ENCODE measurements at places on chromosomes 11 and 22.

DNA sequence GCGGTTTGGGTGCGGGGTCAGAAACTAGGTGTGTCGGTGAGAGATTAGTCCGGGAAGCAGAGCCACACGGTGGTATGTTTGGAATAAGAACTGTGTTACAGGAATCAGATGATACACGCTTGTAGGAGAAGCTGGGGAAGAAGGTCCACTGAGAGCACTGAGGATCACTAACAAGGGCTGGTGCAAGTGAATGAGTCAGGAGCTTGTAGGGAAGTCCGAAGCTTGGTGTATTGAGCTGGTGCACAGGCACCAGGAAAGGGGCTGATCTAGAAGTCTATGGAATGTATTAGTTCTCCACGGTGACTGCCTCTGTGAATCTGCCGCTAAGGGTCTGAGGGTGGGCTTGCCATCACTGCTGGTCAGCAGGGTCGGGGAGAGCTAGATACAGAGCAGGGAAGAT, 18.8 kb upstream of the GRK3 start:
- DNase-seq: no peak

DNA sequence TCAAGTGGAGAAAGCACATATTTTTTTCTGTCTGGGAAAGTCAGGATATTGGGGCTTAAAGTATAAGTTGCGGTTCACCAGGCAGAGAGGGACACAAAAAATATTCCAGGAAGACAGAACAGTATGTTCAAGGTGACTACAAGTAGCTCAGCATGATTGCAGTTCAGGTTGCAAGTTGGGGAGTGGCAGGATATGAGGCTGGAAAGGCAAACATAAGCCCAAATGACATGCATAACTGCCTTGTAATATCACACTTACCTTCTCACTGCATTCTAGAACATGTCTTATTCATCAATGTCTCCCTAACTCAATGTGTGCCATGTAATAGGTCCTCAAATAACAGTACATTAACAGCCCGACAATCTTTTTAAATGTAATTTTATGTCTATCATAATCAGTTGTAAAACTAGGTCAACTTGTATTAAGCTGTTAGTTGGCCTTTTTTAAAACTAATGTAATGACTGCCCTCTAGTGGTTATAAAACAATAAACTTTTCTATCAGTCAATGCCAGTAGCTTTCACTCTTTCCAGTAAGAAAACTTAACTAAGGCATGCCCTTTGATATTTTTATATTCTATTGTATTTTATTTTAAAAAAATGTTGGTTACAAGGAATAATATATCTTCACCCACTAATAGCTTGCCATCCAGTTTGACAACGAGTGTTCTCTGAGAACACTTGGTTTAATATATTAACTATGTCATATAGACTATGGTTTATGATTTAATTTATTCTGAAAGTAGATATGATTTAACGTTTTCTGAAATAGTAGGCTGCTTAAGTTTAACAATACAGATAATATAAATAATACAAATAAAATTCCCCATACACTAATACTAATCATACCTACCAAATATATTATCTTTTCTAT, 39.4 kb upstream of the CFAP300 start:
- DNase-seq: peak; percentile 22

GRCh38 chr11:118605116-118605867, 2.1 kb upstream of the PHLDB1 start:
- DNase-seq: no peak

DNA sequence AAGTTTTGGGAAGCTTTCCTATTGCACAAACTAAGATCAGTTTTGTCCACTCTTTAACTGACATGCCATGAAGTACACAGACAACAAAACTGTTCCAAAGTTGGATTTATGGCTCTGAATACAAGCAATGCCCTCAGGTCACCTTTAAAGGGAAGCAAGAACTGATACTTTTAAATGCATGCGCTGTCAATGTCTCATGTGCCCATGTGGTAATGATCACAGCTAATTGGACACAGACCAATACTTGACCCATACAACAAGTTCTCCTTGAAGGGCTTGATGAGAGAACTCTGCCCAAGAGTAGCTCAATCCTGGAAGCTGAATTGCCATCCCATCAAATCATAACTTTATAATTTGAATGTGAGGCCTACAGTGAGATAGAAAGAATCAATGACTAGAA, 624.9 kb downstream of the ETS1 start:
- DNase-seq: no peak

DNA sequence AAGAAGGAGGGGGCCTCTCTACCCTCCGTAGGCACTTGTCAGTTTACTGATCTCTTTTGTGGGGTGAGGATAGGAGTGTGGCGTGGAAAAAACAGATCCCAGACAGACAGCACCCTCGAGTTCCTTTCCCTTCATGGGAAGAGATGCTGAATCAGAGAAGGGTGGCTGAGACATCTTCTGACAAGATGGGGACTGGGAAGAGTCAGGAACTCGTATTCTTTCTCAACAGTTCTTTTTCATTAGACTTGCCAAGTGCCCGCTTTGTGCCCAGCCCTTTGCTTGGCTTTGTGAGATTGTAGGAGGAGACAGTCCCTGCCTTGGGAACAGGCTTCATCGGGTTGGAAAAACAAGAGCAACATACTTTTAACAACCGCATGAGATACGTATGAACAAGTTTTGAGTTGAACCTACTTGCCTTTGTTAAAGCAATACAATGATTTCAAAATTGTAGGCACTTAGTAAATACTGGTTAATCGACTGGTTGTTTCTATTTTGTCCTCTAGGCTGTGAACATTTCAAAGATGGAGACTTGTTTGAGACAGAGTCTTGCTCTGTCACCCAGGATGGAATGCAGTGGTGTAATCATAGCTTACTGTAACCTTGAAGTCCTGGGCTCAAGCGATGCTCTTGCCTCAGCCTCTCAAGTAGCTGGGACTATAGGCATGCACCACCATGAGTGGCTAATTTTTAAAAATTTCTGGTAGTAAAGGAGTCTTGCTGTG, 1.1 kb downstream of the RRM1 start:
- DNase-seq: no peak

- DNase-seq: no peak
Observed at GRCh38 chr22:38824585-38824984, 19.2 kb downstream of the NPTXR start.

GRCh38 chr22:39994041-39994565, 651 bp upstream of the FAM83F start:
- DNase-seq: no peak

- no peak for DNase-seq
Observed at GRCh38 chr11:9847636-9848035, 183.8 kb downstream of the SWAP70 start.
